Glomerular endothelial cell (primary cell): ENCODE measurements at places on chromosomes 1 and 21. TPM values are rescaled to one million over a fixed set of nuclear protein-coding genes. Genes with fewer than 3 reads are reported as not detected.

- no peak for DNase-seq
These were observed 53.8 kb upstream of the ZSWIM5 start for GRCh38 chr1:45260244-45260643.

DNA sequence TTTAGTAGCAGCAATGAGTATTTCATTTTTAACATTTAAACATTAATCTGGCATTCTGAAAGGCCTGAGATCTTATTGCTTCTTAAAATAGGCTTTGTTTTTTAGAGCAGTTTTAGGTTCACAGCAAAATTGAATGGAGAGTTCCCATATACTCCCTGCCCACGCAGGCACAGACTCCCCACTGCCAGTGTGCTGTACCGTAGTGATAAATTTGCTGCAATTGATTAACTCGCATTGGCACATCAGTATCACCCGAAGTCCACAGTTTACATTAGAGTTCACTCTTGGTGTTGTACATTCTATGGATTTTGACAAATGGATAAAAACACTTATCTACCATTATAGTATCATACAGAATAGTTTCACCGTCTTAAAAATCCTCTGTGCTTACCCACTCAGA is 71.8 kb upstream of the ERRFI1 start:
- DNase-seq: no peak

DNA sequence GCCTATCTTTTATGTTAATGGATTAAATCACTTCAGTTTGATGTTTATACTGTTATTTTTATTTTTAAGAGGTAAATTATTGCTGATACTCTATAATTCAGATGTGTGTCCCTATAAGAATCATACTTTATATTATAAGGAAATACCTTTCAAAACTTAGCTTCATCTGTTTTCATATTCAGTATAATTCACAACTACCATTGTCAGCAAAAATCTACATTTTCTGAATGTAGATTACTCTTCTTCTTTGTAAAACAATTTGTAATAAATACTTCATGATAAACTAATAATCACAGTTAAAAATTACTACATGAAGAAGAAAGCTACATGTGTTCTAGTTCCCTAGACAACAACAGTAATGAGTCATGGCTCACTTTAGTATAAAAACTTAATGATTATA is 115.4 kb upstream of the SERTAD4 start:
- DNase-seq: no peak

DNA sequence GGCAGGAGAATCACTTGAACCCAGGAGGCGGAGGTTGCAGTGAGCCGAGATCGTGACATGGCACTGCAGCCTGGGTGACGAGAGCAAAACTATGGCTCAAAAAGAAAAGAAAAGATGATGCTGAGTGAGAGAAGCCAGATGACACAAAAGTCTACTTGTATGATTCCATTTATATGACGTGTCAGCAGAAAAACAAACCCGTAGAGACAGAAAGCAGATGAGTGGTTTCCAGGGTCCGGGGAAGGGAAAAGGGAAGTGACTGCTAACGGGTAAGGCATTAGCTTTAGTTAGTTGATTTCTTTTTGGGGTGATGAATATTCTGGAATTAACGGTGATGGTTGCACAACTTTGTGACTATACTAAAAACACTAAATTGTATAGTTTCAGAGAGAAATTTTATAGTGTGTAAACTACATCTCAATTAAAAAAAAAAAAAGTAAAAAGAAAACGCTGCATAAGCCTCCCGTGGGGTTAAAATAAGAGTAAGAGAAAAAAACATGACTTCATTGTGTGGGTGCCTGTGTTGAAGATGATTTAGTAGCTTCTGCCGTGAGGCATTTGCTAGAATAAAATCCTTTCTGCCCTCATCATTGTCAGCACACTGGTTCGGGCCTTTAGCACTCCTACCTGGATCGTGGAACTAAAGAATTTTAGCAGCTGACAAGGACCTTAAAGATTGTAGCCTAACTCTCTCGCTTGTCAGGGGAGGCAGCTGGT is 24.7 kb upstream of the ATP5PO start:
- DNase-seq: no peak

The DNAJC28 gene
- total RNA-seq: 0.24 and 1.8 TPM in 2 replicates

DNA sequence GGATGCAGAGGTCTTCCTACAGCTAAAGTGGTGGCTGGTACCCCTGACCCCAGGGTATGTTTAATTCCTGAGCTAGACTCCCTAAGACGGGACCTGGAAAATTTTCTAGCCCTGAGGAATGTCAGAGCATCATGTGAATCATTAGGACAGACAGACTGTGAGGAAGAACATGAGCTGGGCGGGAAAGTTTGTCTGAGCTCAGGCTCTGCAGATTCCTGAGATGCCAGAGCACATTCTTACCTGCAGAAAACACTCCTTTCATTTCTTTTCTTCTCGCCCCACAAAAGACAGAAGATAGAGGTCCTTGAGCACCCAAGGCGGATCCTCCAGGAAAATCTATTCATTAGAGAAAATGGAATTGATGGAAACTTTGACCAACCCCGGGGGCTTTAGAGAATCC is 6.5 kb downstream of the CAPN2 start:
- no peak for DNase-seq

DNA sequence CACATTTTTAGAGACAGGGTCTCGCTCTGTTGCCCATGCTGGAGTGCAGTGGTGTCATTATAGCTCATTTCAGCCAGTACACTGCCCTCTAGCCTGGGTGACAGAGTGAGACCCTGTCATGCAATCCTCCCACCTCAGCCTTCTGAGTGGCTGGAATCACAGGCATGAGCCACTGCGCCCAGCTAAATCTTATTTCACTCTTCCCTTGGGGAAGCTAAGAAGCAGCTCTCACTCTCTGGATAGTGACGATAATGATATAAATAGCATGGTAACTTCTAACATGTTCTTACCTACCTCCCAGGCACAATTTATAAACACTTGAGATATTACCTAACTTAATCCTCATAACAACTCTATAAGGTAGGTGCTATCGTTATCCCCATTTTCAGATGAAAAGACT is 24.9 kb downstream of the IQGAP3 start:
- DNase-seq: no peak

The ATAD3C gene
- total RNA-seq: not detected in 2 replicates

DNA sequence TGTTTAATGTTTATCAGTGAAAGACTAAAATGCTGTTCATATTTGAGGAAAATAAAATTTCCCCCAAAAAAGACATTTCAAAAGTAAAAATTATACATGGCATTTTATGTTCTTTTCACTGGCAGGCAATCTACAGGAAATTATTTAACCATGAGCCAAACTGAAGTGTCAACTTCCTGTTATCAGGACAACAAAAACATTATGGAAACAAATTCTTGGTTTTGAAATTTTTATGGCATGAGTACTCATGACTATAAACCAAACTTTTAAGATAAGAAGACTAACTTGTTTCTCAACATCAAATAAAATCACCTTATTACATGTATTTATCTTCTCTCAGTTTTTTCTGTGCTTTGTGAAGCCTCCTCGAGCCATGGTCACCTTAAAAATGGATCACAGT is 698.6 kb downstream of the LTN1 start:
- DNase-seq: peak; percentile 29

The DIO1 gene
- total RNA-seq: not detected in 2 replicates

- DNase-seq: no peak
These were observed 97.5 kb downstream of the CASZ1 start for GRCh38 chr1:10698726-10699469.

DNA sequence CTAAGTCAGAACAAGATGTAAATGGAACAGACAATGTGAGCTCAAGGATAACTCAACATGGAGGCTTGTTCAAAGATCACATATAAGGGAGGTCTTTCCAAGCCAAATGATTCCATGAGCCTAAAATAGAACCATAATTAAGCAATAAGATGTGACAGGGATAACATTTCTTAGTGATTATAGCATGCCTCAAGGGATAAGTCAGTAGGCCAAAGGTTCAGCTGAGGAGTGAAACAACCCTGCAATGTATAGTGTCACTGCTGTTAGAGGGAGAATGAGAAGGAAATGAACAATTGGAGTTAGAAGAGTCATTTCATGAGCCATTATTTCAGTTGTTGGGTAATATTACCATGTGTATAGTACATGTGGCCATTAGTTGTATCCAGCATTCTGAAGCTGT is 25.0 kb downstream of the GORAB start:
- no peak for DNase-seq

The KRTAP11-1 gene
- total RNA-seq: not detected in 2 replicates

- DNase-seq: no peak
These were observed 95.2 kb upstream of the SSX2IP start for GRCh38 chr1:84785271-84786036.

DNA sequence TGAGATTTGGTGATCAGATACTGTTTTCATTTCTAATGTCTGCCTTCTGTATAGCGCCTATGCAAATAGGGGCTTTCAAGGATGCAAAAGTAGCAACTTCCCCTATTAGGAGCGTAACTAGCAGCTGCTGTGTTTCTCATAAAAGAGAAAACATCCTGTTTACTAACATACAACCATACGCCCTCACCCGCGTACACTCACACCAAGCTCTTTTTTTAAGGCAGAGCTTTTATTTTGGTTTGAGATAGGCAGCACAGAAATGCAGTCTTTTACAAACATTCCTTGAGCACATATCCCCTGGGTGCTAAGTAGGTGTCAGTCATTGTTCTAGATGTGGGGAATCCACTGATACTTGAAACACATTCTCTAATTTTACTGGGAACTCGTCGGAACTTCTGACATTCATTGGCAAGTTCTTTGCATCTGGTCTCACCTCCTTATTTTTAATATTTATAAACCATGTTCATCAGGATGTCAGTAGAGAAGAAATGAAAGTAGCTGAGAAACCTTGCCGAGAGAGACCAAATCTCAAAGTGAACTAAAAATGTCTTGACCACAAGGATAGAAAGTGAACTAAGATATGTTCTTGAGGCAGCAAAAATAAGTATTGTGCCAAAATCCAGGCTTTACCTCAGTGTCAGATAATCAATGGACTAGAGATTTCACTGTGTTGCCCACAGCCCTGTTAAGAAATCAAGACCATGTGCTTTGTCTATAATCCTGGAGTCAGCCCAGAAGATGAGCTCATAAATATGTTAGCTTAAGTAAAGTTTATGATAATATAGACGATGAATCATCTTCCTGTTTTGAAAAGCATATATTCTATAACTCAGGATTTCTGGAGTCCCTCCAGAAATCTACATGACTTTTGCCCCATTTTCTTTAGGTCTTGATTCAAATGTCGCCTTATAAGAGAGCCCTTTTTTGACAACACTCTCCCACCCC is 350.9 kb downstream of the ST6GALNAC3 start:
- DNase-seq: peak; percentile 36

DNA sequence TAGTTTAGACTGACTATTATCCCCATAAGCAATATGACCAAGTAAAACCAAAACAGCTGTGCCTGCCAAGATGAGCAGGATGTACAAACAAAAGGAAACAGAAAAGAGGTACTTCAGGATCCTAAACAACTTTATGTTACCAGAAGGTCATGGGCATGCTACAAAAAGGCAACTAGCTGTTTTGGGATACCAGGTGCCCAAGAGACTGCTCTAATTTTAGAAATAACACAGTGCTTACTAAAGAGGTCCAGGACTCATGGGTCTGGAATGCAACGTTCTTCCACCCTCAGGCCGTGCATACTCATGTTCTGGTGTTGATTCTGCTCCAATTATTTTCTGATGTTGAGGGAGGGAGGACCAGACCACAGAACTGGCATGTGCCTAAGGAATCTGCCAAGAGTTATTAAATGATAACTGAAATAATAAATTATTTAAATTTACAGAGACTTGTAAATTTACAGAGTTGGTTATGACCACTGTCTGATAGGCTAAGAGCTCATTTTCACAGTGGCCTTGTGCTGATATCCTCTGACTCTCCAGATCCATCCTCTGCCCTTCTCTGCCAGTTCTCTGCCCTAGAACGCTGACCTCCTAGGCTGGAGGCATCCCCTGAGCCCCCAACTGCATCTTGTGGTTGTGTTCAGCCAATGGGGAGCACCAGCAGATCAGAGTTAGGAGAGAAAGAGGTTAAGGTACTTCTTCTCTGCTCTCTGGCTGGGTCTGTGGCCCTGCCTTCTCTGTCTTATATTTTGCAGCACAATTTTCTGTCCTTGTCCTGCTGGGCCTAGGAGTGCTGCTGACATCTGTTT is 37.7 kb upstream of the BCL10 start:
- no peak for DNase-seq

GRCh38 chr1:236716160-236716559 is 29.9 kb downstream of the ACTN2 start:
- no peak for DNase-seq

- no peak for DNase-seq
These were observed 8.3 kb downstream of the NT5C1A start for GRCh38 chr1:39663559-39663958.

The CAPN8 gene
- not detected in 2 replicates for total RNA-seq

- no peak for DNase-seq
These were observed 103.7 kb upstream of the NFIA start for GRCh38 chr1:60978421-60979357.

- DNase-seq: no peak
These were observed 79.3 kb upstream of the RGS2 start for GRCh38 chr1:192729500-192729899.

The KRTAP13-2 gene
- not detected in 2 replicates for total RNA-seq

DNA sequence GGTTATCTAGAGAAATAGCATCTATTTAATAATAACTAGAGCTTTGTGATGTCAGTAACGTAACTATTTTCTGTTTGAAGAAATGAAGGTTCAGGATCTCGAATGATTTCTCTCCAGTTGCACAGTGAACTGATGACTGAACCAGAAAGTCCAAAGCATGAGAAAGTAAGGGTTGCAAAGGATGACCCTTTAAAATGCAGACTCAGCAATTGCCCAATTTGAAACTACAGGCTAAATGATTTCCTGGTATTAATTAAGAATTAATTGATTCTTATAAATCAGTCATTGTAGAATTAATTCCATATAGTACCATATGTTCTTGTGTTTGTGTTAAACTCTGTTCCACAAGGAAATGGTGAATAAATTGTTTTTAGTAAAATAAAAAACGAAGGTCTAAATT is 318.6 kb downstream of the NFIA start:
- DNase-seq: no peak

The CSF3R gene
- total RNA-seq: not detected in 2 replicates

The RABIF gene
- total RNA-seq: 8.9 and 11.9 TPM in 2 replicates

The ZNF670 gene
- 4.0 and 4.2 TPM in 2 replicates for total RNA-seq

DNA sequence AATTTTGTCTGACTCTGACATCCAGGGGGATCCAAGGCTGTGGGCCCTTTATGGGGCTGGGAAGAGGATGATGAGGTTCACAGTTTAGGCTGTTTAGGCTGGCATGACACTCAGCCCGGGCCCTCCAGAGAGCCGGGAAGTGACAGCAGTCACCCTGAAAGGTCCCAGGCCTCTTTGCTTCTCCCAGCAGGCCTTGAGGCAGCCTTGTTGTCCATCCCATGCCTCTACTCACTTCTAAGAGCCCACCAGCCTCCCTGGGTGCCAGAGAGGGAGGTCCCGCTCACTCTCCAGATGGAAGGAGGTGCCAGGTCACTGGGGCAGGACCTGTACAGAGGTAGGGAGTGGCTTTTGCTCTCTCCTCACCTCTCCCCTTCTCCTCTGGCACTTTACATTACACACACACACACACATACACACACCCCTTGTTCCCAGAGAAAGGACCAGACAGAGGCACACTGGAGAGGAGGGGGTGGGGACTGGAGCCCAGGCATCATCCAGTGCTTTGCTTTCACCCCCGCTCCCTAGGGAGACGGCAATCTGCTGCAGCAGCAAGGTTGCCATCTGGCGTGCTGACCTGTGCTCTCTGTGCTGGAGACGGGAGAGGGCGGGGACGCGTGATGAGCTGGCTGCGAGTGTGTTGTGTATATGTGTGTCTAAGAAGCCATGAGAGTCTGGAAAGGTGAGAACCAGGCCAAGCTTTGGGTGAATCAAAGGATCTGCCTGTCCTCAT is 4.6 kb downstream of the KLHDC8A start:
- no peak for DNase-seq

GRCh38 chr1:16204634-16205333 is 7.7 kb downstream of the ARHGEF19 start:
- no peak for DNase-seq

GRCh38 chr1:177915641-177916040 is 54.2 kb downstream of the SEC16B start:
- DNase-seq: no peak
